ENCODE measurements at places on chromosomes 7 and 10. TPM values are rescaled to one million over a fixed set of nuclear protein-coding genes. Genes with fewer than 3 reads are reported as not detected.

The TMEM236 gene
- 2.5 TPM for total RNA-seq

The GATA3 gene
- 1.8 TPM for total RNA-seq

The CFTR gene
- total RNA-seq, result not detected

The BLNK gene
- total RNA-seq, result 0.37 TPM

The ABCF2 gene
- total RNA-seq, result 30.8 TPM

The MRPS17 gene
- total RNA-seq, result 22.6 TPM

The ATOH7 gene
- not detected for total RNA-seq

The NPFFR1 gene
- not detected for total RNA-seq

GRCh38 chr10:4670737-4671136 is 155.3 kb upstream of the AKR1E2 start:
- peak overlapping the region; percentile 72 for H3K27ac ChIP-seq
- no peak for DNase-seq
- H3K36me3 ChIP-seq, result no peaks in the 10 kb centered on the region
- H3K4me3 ChIP-seq, result no peak overlapping the region

DNA sequence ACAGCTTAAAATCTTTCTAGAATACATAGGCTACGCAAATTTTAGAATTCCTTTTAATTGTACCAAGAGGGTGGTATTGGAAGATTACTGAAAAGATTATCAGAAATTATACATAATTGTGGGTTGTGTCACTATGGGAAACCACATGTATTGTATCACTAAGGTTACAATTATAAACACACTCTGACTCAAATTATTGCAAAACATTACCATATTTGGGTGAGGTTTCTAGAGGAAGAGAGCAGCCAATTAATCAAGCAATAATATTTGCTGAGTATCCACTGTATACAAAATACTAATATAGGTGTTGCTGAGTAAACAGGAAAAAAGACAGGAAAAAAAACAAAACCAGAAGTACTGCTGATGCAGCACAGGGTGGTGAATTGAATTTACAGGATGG is 3.1 kb upstream of the CAPZA2 start:
- no peaks in the 10 kb centered on the region for H3K36me3 ChIP-seq
- no peak for DNase-seq
- no peak overlapping the region for H3K4me3 ChIP-seq
- no peak overlapping the region for H3K27ac ChIP-seq
- peaks cover 9% of the 10 kb centered on the region for H3K4me1 ChIP-seq

DNA sequence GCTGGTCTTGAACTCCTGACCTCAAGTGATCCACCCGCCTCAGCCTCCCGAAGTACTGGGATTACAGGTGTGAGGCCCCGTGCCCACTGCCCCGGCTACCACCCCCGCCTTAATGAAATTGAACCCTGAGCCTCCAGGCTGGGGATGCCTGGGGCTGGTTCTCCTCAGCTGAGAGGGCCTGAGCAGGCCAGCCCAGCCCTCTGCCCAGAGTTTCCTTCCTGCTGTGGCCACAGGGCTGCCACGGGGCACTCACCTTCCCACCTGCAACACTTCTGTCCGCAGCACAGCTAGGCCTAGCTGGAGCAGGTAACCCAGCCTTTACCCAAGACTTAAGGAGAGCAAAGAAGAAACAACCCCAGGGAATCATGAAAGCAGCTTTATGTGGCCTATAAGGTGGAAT is 78.1 kb upstream of the ANLN start:
- no peak overlapping the region for H3K4me3 ChIP-seq
- peaks cover 14% of the 10 kb centered on the region for H3K4me1 ChIP-seq
- no peak overlapping the region for H3K27ac ChIP-seq
- H3K27me3 ChIP-seq, result no peaks in the 10 kb centered on the region
- DNase-seq, result no peak

DNA sequence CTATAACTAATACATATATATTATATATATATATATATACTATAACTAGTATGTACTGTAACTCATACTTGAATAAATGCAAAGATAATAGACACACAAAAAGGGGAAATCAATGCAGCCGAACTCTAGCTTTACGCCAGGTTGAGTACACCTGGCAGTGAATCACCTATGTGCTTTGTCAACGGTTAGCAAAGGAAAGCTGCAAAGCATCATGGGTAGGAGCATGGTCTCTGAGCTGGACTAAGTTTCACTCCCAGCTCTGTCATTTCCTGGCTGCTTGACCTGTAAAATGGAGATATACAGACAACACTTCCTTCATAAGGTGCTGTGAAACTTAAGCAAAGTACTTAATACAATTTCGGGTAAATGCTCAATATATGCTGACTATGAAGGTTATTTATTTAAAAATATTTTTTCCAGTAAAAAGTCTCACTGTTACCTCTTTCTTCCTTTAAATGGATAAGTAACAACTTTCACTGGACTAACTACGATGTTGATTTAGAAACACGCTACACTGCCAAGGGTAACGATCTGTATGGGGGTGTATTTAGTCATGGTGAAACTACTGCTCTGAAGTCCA is 61.7 kb upstream of the ITGA8 start:
- no peaks in the 10 kb centered on the region for H3K27me3 ChIP-seq
- peaks cover 15% of the 10 kb centered on the region for H3K4me1 ChIP-seq
- no peaks in the 10 kb centered on the region for H3K36me3 ChIP-seq
- no peak overlapping the region for H3K4me3 ChIP-seq

DNA sequence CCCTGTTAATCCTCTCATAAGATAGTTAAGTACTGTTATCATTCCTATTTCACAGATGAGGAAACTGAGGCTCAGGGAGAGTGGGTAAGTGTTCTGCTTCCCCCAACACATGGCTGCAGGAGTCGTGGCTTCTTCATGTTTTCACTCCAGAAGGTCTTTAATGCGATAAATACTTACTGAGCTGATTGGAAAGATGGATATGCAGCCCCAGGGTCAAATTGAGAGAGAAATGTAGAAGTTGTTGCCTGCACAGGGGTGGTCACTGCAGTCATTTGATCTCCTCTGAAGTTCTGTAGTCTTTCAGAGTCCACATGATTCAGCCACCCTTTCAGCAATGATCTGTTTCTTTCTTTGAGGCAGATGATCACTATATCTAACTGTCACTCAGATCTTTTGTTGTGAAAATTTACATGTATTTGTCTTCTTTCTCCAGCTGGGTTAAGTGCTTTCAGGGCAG is 29.3 kb downstream of the CRCP start:
- peak overlapping the region; percentile 48 for H3K27ac ChIP-seq
- H3K27me3 ChIP-seq, result no peaks in the 10 kb centered on the region
- H3K36me3 ChIP-seq, result peaks cover 7% of the 10 kb centered on the region

DNA sequence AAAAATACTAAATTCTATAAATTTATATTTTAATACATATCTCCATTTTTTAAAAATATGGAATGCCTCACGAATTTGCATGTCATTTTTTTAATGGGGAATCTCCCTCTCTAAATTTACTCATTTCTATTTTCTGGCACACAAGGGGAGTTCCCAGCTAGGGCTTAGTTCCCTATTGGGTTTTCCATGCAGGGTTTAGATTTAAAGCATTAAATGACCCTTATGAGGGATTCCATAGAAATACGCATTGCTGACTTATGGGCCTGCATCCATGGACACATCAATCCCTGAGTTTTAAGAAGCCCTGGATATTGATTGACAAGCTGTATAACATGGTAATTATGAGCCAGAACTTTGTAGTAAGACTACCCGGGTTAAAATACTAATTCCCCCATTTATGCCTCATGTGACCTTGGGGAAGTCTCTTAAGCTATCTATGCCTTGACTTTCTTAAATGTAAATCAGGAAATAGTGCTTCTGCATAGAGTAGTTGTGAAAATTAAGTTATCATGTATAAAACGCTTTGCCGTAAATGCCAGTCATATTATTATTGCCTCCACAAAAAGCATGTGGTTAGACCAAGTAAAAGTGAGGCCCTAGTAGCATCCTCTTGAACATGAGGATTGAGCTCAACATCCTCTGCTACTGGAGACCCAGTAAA is 78.8 kb upstream of the ANKRD1 start:
- no peaks in the 10 kb centered on the region for H3K27me3 ChIP-seq
- no peak overlapping the region for H3K27ac ChIP-seq
- no peaks in the 10 kb centered on the region for H3K36me3 ChIP-seq
- H3K4me1 ChIP-seq, result no peaks in the 10 kb centered on the region

- H3K36me3 ChIP-seq, result no peaks in the 10 kb centered on the region
- H3K4me3 ChIP-seq, result no peak overlapping the region
- H3K27me3 ChIP-seq, result no peaks in the 10 kb centered on the region
- no peaks in the 10 kb centered on the region for H3K4me1 ChIP-seq
- DNase-seq, result no peak
These were observed 215.7 kb downstream of the RELN start for GRCh38 chr7:103773726-103774125.

- peaks cover 14% of the 10 kb centered on the region for H3K4me1 ChIP-seq
- H3K27ac ChIP-seq, result peak overlapping the region; percentile 36
- peaks cover 11% of the 10 kb centered on the region for H3K36me3 ChIP-seq
- no peak overlapping the region for H3K4me3 ChIP-seq
- H3K27me3 ChIP-seq, result no peaks in the 10 kb centered on the region
These were observed 178.6 kb downstream of the PLCE1 start for GRCh38 chr10:94172332-94172731.

DNA sequence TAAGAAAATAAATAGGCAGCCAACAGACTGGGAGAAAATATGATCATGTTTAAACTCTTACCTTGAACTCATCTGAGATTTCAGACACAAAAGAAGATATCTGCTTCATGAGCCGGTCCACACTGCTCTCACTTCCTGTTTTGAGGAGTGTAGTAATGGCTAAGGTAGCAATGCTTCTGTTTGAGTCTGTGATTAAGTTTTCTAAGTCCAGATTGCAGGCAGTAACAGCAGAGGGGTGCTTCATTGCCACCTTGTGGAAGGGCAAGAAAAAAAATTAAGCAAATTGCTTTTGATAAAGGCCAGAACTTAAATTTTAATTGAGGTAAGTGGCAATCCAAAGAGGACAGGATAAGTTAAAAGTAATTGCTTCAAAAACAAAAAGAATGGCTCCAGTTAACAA is 69.1 kb downstream of the MEST start:
- no peaks in the 10 kb centered on the region for H3K27me3 ChIP-seq
- H3K4me3 ChIP-seq, result no peak overlapping the region
- DNase-seq, result no peak

GRCh38 chr10:130337696-130338635 is 201.8 kb downstream of the GLRX3 start:
- peaks cover 29% of the 10 kb centered on the region for H3K27me3 ChIP-seq
- H3K4me3 ChIP-seq, result no peak overlapping the region
- no peaks in the 10 kb centered on the region for H3K36me3 ChIP-seq
- no peak overlapping the region for H3K27ac ChIP-seq
- no peak for DNase-seq
- H3K4me1 ChIP-seq, result no peaks in the 10 kb centered on the region

DNA sequence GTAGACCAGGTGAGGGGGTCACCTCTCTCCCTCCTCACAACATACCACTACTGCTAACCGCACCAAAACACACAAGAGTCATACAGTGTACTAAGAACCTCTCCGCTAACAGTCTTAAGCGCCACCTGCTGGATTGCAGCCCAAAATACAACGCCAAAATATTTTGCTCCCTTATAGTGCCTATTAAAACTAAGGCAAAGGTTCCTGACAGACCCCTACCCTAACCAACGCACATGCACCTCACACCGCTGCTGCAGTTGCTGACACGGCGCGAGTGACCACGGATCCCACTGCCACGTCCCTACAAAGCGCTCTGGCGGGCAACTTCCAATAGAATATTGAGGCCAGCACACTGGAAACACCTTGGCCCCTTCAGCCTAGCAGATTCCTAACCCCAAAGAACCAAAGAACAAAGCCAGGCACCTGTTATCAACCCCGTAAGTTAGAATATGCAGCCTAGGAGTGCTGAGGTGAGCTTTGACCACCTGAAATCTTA is 563.6 kb upstream of the SEMA3D start:
- no peak overlapping the region for H3K4me3 ChIP-seq
- no peak for DNase-seq
- no peak overlapping the region for H3K27ac ChIP-seq
- H3K27me3 ChIP-seq, result no peaks in the 10 kb centered on the region
- H3K36me3 ChIP-seq, result no peaks in the 10 kb centered on the region

- DNase-seq, result no peak
- no peak overlapping the region for H3K27ac ChIP-seq
- peaks cover 20% of the 10 kb centered on the region for H3K4me1 ChIP-seq
- no peak overlapping the region for H3K4me3 ChIP-seq
- H3K36me3 ChIP-seq, result no peaks in the 10 kb centered on the region
These were observed 5.2 kb downstream of the ZNF655 start for GRCh38 chr7:99563650-99564049.

- H3K4me1 ChIP-seq, result no peaks in the 10 kb centered on the region
- H3K27me3 ChIP-seq, result peaks cover 19% of the 10 kb centered on the region
- DNase-seq, result no peak
These were observed 43.6 kb downstream of the CBX3 start for GRCh38 chr7:26245150-26245549.

DNA sequence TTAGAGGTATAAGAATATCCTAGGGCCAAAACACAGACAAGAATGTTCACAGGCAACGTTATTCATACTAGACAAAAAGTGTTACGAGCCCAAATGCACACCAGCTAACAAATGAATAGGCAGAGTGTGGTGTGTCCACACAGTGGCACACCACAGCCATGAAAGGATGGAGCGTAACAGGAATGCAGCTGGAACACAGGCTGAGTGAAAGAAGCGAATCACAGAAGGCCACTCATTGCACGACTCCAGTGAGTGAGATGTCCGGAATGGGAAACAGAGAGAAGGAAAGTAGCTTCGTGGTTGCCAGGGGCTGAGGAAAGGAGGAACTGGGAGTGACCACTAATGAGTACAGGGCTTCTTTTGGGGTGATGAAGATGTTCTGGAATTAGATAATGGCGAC is 198.8 kb downstream of the TNS3 start:
- H3K4me3 ChIP-seq, result no peak overlapping the region
- no peaks in the 10 kb centered on the region for H3K36me3 ChIP-seq
- no peaks in the 10 kb centered on the region for H3K27me3 ChIP-seq
- H3K27ac ChIP-seq, result no peak overlapping the region

DNA sequence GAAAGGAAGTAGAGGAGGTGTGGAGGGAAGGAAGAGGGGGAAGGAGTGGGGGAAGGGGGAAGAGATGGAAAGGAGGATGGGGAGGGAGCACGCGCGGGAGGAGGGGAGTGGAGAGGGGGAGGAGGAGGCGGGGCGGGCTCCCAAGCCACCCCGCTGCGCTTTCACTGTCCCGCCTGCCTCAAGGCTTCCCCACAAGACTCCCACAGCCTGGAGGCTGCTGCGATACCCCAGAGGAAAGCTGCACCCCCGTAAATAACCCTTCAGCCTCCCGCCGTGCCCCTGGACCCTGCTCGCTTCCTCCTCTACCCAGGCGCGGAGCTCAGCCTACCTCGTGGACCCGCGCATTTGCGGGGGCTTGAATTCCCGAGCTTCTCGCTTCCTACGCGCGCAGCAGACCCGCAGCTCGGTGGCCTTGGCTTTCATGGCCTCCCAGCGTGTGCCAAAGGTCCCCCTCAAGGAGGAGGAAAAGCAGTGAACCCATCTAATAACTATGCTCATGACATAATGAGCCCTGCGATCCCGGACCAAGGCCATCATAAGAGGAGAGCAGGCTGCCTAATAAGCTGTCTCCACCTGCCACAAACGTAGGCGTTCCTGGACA is at the start of gene C10orf67:
C10orf67 (minus strand) TSS at position 557 of the 601 bp plus-strand sequence; CDS start at position 534, 23 bp downstream.
- peaks cover 43% of the 10 kb centered on the region for H3K27me3 ChIP-seq
- no peaks in the 10 kb centered on the region for H3K36me3 ChIP-seq
- peak; percentile 53 for DNase-seq
- H3K27ac ChIP-seq, result peak within 1 kb of the TSS; percentile 91

Data from heart right ventricle (tissue), 16 donors.